ENCODE measurements at places on chromosomes 4 and X. TPM values are rescaled to one million over a fixed set of nuclear protein-coding genes. Genes with fewer than 3 reads are reported as not detected.

- peak; percentile 39 for DNase-seq
These were observed 571.9 kb upstream of the LCORL start for GRCh38 chr4:18593297-18594002.

- peak; percentile 15 for DNase-seq
These were observed 23.5 kb upstream of the SYNPO2 start for GRCh38 chr4:118865091-118865708.

- DNase-seq = no peak
These were observed 424.3 kb downstream of the GRXCR1 start for GRCh38 chr4:43316813-43317212.

- DNase-seq = no peak
These were observed 47.6 kb downstream of the ANOS1 start for GRCh38 chrX:8684201-8684965.

- no peak for DNase-seq
These were observed 504.5 kb downstream of the TLL1 start for GRCh38 chr4:166377578-166377977.

- DNase-seq = peak; percentile 35
These were observed 763 bp downstream of the USP38 start for GRCh38 chr4:143185253-143186107.

DNA sequence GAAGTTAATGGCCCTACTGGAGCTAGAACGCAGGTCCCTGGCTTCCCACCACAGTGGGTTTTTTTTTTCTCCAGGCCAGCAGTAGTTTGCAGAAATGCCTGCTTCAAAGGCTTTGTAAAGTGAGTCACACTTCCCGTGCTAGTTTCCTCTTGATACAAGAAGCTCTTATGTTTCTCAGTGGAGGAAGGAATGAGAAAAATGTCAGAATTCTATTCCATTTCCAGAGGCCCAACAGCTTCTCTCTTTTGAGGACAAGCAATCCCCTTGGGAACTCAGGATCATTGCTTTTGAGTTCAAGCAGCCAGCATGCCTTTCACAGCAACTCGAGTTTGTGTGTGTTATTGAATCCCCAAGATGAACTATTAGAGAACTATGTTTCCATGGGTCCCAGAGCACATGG is 134.3 kb downstream of the GUCY2F start:
- peak; percentile 72 for DNase-seq

DNA sequence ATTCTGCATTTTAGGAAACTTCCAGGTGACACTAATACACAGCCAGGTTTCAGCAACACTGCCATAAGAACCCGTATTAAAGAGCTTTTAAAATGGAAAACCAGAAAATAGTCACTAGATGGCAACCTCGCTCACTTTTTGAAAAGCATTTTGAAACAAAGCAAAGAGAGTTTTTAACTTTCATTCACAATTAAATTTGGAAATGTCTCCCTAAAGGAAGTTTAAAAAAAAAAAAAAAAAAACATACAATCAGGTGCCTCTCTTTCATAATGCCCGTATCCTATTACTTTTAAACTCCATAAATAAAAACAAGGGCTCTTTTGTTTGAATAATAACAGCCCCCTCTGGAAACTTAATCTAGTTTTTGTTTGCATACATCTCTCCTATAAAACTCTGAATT is 20.3 kb downstream of the MEPE start:
- peak; percentile 54 for DNase-seq

DNA sequence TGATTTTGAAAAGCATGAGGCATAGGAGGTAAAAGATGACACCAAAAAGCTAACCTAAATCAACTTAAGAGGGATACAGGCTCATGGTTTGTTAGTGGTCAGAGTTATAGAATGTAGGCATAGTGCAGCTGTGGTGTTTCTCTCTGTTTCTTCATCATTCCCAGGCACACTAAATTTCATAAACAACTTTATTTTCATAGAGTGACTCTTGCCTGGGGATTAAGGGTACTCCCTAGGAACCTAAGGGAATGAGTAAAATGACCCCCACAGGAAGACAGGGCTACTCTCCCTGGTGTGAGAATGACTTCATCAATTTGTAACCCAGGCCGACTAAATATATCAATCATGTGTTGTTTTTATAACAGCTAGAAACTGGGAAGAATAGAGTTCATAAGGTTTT is 11.1 kb downstream of the FABP2 start:
- no peak for DNase-seq

DNA sequence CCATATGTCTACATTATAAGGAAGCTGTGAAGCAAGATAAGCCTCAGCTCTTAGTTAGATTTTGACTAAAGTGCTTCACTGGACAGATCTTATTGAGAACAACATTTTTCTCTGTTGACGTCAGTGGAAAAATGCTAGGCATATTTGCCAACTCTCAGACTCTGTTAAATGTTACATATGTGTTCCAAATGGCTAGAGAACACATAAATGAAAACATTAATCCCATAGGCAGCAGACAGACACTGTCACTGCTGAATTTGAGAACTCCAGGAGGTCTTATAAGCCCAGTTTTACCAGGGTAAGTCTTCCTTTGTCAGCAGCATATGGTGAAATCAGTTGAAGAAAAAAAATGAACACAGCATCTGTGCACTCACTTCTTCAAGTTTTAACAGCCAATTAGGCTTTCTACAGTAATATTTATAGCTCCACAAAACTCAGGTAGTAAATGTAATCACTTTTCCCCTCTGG is 186.9 kb downstream of the CAMK2D start:
- DNase-seq = no peak

DNA sequence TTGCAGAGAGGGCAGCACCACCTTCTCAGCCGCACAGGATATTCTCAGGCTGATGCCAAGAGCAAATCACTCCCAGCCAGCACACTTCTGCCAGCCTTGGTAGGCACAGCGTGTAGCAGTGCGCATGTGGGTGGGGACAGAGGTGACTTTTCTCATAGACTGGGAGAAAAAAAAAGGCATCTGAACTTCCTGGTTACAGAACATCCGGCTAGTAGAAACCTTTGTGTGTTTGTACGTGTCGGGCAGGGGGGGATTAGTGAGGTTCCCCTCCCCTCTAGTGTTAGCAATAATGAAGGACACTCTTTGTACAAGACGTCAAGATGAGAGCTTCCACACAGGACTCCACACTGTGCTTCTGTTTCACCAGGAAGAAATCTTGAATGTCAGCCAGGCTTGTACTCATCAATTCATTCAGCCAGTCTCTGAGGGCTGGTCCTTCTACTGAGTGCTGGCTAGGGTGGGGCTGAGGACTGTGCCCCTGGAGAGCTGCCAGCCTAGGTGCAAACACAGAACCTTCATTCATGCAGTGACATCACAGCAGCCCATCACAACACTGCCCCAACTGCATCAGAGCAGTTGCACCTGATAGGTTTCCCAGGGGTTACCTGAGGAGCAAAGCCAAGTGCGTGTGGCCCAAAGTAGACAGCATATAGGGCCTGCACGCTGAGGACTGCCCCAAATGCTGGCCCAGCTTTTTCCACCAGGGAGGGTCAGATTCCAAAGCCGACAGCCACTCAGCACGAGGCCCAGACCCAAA is 34.7 kb downstream of the SLC25A5 start:
- no peak for DNase-seq

GRCh38 chr4:152999346-153000075 is 63.4 kb downstream of the FHDC1 start:
- DNase-seq = no peak

DNA sequence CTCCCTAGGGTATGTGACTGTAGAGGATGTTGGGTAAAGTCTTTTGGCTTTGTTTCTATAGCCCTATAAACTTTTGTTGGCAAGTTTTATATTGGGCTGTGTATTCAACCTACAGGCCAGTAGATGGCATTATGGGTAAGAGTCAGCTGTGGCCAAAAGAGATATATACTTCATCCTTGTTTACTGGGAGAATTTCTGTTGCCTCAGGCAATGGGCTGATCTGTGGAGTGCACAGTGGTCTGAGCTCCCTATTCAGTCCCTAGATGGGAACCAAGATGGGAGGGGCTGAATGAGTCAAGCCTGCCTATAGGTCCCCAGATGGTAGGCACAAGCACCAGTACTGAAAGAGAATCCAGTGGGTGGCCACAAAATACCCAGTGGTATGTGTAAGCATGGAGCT is 580.6 kb downstream of the EPHA5 start:
- no peak for DNase-seq

DNA sequence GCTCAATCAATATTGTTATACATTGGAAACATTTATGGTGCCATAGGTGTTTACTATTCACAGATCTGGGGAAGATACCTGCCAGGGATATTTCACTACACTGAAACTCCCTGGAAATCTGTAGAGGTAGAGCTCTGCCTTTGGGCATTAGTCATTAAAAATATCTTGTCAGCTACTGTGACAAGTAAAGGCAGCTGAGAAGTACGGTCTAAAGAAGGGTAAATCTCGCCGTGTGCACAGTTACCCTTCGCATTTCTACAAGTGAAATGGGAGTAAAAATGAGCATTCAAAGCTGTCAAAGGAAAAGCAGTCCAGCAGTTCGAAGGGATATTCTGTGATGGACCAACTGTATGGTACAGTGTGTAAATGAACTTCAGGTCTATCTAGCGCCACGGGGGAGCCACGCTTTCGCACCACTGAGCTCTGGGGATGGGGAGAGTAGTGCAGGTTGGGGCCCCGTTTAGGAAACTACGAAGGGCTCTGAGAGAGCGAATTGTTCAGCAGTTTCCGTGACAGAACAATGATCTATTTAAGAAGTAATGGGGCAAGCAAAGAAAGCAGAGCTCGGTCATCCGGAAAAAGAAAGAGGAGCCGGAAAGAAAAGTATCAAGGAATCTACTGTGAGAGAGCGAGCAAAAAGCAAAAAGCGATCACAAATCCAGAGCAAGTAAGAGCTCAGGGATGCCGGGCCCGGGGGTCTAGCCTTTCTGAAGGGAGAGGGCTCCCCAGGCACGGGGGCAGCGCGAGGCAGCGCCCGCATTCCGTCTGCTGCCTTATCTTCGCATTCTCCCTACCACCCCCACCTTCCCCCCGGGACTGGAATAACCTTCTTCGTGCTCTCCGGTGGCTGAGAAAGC is 646 bp downstream of the TIGD4 start:
- DNase-seq = no peak

- DNase-seq = peak; percentile 41
These were observed 60.4 kb downstream of the CLCN4 start for GRCh38 chrX:10217198-10217597.

GRCh38 chr4:165207431-165208220 is at the start of gene KLHL2:
Gene KLHL2, plus strand, starts transcription at chr4:165207561. Its CDS starts 316 bp downstream, at chr4:165207877.
- peak; percentile 88 for DNase-seq

DNA sequence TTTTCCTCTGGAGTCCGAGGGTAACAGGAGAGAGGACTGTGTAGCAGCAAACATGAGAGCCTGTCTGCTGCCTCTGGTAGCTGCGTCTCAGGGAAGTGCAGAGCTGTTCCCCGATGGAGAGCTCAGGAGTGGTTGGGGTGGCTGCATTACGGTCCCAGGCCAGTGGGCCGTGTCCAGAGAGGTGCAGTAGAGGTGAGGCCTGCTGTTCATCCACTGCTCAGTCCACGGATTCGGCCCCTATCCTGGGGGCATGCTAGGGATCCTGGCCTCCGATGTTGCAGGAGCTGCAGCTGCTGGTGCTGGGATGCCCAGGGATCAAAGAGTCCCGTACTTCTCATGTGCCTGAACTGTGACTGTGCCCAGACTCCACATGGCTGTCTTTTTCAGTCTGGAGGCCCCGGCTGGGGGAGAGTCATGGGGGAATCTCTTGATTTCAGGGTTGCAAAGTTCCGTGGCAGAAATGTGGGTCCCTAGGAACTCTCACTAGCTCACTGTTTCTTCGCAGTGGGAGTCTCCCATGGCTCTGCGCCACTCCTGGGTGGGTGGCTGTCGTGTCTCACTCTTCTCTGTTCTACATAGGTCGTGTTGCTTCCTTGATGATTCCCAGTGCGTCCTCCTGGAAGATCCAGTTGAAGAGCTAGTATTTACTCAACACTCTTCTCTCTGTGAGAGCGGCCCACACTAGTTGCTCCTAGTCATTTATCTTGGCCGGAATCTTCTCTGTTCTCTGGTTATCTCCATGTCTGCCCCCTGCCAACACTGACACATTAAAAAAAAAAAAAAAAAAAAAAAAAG is 109.5 kb upstream of the CENPE start:
- no peak for DNase-seq

GRCh38 chr4:123706973-123707372 is 310.4 kb downstream of the SPRY1 start:
- DNase-seq = no peak

GRCh38 chr4:169341490-169341889 is 70.7 kb upstream of the SH3RF1 start:
- DNase-seq = no peak

DNA sequence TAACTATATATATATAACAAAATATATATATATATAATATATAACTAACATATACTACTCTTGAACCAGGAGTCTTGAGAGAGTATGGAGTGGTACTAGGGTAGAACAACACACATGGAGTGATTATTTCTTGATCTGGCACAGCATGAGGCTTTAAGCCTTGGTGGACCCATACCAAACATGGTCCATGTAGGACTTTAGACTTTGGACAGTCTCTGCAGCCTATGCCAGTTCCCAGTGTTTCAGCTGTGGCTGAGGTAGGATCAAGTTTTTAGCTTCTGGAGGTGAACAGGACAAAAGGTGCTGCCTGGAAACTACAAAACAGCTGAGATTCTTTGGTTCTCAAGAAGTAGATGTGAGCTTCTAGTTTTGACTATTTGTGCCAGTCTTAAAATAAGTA is 20.6 kb downstream of the CORIN start:
- DNase-seq = no peak

DNA sequence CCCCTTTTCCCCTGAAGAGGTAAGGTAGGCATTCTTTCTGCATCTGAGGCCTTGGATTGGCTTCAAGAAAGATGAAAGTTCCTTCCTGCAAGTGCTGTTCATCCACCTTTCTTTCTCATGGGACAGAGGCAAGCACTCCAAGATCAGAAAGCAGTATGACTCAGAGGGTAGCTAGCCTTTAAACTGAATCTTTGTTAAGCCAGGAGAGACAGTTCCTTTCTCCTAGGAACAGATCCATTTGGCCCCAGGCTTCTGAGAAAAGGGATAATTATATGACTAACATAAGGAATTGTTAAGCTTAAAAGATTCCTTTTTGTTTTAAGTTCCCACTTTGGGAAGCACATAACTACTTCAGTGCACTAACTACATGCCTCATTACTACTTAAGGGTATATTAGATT is 192.0 kb downstream of the PPP3CA start:
- DNase-seq = no peak

Gene NLGN3
- polyA plus RNA-seq = 0.05 TPM

Gene NUDT11
- not detected for polyA plus RNA-seq

Gene MAGEA11
- not detected for polyA plus RNA-seq

Gene GABRB1
- polyA plus RNA-seq = not detected

Gene CXCL10
- polyA plus RNA-seq = 16.3 TPM

Gene BEX4
- polyA plus RNA-seq = 7.2 TPM

Gene PCDH7
- not detected for polyA plus RNA-seq

Gene PIM2
- 9.9 TPM for polyA plus RNA-seq

Gene TSPYL2
- 0.40 TPM for polyA plus RNA-seq

Gene SPCS3
- polyA plus RNA-seq = 107 TPM

Gene ZDHHC15
- polyA plus RNA-seq = not detected

Gene ERVMER34-1
- not detected for polyA plus RNA-seq

Gene UGT2A3
- not detected for polyA plus RNA-seq

Gene PDLIM3
- polyA plus RNA-seq = not detected

Gene ACSL4
- 17.9 TPM for polyA plus RNA-seq

Gene ETDB
- polyA plus RNA-seq = not detected

Gene UBE2A
- 91.4 TPM for polyA plus RNA-seq

Gene SH3BGRL
- 100 TPM for polyA plus RNA-seq

Gene SPATA18
- not detected for polyA plus RNA-seq

Data from CD14-positive monocyte (primary cell).